Regular cardiac myocyte (primary cell): ENCODE measurements at places on chromosomes 6 and 20. TPM values are rescaled to one million over a fixed set of nuclear protein-coding genes. Genes with fewer than 3 reads are reported as not detected.

Gene C2
- total RNA-seq: 0.38 and 6.8 TPM in 2 replicates

Gene KIZ
- total RNA-seq: 9.8 and 19.7 TPM in 2 replicates

Gene ACTR5
- total RNA-seq: 5.9 and 7.5 TPM in 2 replicates

Gene SLC26A8
- total RNA-seq: not detected in 2 replicates

Gene LRRC73
- total RNA-seq: 0.19 and 0.56 TPM in 2 replicates

Gene GPRC6A
- not detected in 2 replicates for total RNA-seq

Gene ZDHHC14
- 3.8 and 4.8 TPM in 2 replicates for total RNA-seq

Gene SLC22A1
- under 0.01 and 0.38 TPM in 2 replicates for total RNA-seq

Gene KCNK16
- not detected in 2 replicates for total RNA-seq

Gene CFAP61
- 0.19 TPM in 1 of 2 replicates, not detected in the other for total RNA-seq

Gene DNAH8
- under 0.01 TPM in 1 of 2 replicates, not detected in the other for total RNA-seq

Gene PGC
- not detected in 2 replicates for total RNA-seq

Gene C20orf202
- total RNA-seq: not detected in 2 replicates

Gene WFDC6
- not detected in 2 replicates for total RNA-seq

Gene GHRH
- total RNA-seq: not detected in 2 replicates

Gene C6orf58
- total RNA-seq: 0.19 TPM in 1 of 2 replicates, not detected in the other

Gene PTCHD4
- total RNA-seq: 0.96 and 7.0 TPM in 2 replicates

Gene XKR7
- under 0.01 TPM in 1 of 2 replicates, not detected in the other for total RNA-seq

Gene SERPINB1
- total RNA-seq: 11.0 and 21.9 TPM in 2 replicates

Gene LMBRD1
- 16.5 and 36.1 TPM in 2 replicates for total RNA-seq

Gene AGER
- 0.56 and 0.58 TPM in 2 replicates for total RNA-seq

Gene TRIM15
- not detected in 2 replicates for total RNA-seq

Gene CEP85L
- 12.8 and 18.3 TPM in 2 replicates for total RNA-seq

Gene NCOA7
- total RNA-seq: 47.5 and 57.8 TPM in 2 replicates
